Progenitor cell of endocrine pancreas (in vitro differentiated cells): ENCODE measurements at places on chromosomes 16 and 17. TPM values are rescaled to one million over a fixed set of nuclear protein-coding genes. Genes with fewer than 3 reads are reported as not detected.

DNA sequence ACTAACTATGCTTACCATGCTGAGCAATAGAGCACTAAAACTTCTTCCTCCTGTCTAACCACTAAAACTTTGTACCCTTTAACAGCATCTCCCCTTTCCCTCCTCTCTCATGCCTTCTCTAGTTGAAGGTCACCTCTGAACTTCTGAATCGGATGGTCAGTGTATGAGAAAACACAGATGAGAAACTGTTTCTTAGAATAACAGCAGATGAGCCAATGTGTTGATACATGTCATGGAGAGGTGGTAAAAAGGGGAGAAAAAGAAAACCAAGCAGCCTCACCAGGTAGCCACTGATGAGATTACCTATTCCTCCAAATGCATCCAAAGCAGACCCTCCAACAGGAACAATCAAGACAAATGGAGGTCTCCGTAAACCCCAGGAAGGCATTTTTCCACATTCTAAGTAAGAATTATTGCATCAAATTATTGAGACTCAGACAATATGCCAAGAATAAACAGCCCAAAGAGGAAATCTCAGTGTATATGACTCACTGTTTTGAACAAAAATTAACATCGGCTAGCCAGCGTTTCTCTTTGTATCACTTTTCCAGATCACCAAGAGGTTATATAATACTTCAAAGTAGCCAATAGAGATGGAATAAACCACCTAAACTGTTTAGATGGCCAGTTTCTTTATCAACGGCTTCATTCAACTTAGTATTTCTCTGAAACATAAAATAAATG lies 793.3 kb upstream of the SOX9 start:
- peaks cover 21% of the 10 kb centered on the region for H3K4me1 ChIP-seq
- H3K4me3 ChIP-seq = no peak overlapping the region
- no peak for DNase-seq
- no peaks in the 10 kb centered on the region for H3K36me3 ChIP-seq
- H3K27ac ChIP-seq = no peak overlapping the region
- H3K27me3 ChIP-seq = peaks cover 47% of the 10 kb centered on the region

GRCh38 chr16:27901956-27902355 lies 161.6 kb downstream of the GSG1L start:
- peaks cover 35% of the 10 kb centered on the region for H3K27me3 ChIP-seq
- H3K36me3 ChIP-seq = no peaks in the 10 kb centered on the region
- no peaks in the 10 kb centered on the region for H3K4me1 ChIP-seq
- H3K27ac ChIP-seq = no peak overlapping the region
- H3K4me3 ChIP-seq = no peak overlapping the region
- no peak for DNase-seq

DNA sequence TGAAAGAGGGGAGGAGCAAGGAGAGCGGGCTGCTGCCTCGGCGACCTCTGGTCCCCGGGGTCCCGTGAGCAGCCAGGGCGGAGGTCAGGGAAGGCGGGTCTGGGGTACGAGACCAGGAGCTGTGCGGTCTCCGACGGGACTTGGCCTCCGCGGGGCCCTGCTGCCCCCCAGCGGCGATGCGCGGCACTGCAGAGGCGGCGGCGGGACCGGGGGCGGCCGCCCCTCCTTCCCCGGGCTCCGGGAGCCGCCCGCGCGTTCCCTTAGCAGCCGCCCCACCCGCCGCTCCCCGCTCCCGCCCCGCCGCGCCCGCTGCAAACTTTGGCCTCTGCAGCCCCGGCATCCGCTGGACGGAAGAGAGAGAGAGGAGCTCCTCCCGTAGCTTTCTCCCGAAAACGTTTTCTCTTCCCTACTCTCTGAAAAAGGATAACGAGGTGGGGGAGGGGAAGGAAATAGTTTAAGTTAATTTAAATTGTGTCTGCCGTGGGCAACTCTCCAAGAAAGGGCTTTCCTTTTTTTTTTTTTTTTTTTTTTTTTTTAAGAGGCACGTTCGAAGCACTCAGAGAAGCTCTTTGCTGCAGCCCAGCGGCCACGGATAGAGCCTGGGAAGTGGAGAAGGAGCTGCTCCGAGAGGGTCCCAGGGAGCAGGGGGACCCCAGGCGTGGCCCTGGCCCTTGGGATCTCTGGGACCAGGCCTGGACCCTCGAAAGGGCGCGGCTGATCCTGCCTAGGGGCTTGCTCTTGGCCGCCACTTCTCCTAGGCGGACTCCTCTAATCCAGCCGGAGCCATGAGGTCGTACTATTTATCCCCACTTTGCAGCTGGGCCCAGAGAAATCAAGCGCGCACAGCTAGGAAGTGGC lies 43.2 kb downstream of the C16orf82 start:
- H3K27ac ChIP-seq = no peak overlapping the region
- H3K4me1 ChIP-seq = peaks cover 2% of the 10 kb centered on the region
- peaks cover 32% of the 10 kb centered on the region for H3K27me3 ChIP-seq
- H3K36me3 ChIP-seq = no peaks in the 10 kb centered on the region
- H3K4me3 ChIP-seq = peak overlapping the region; percentile 66

GRCh38 chr16:82845116-82845515 lies 218.3 kb downstream of the CDH13 start:
- no peaks in the 10 kb centered on the region for H3K36me3 ChIP-seq
- H3K4me1 ChIP-seq = peaks cover 9% of the 10 kb centered on the region
- H3K27ac ChIP-seq = no peak overlapping the region

DNA sequence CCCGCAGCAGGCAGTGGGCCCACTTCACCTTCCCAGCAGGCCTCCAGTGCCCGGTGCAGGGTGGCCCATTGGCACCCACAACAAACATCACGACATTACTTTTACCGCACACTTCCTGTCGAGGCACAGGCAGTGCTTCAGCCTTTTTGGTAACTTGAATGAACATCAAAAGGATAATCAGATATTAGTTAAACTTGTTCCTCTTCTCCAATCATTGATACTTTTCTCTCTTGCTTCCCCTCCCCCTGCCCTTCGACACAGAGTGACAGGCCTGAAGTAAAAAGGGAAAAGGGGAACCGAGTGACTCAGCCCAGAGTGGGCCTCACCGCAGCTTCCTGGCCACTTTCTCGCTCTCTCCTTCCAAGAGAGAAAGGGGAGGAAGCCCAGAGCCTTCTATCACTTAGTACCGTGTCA lies 507.0 kb downstream of the MAF start:
- peaks cover 12% of the 10 kb centered on the region for H3K27me3 ChIP-seq
- no peak for DNase-seq
- H3K27ac ChIP-seq = no peak overlapping the region

The ADAP2 gene
- 1.2 and 2.3 TPM in 2 replicates for total RNA-seq

DNA sequence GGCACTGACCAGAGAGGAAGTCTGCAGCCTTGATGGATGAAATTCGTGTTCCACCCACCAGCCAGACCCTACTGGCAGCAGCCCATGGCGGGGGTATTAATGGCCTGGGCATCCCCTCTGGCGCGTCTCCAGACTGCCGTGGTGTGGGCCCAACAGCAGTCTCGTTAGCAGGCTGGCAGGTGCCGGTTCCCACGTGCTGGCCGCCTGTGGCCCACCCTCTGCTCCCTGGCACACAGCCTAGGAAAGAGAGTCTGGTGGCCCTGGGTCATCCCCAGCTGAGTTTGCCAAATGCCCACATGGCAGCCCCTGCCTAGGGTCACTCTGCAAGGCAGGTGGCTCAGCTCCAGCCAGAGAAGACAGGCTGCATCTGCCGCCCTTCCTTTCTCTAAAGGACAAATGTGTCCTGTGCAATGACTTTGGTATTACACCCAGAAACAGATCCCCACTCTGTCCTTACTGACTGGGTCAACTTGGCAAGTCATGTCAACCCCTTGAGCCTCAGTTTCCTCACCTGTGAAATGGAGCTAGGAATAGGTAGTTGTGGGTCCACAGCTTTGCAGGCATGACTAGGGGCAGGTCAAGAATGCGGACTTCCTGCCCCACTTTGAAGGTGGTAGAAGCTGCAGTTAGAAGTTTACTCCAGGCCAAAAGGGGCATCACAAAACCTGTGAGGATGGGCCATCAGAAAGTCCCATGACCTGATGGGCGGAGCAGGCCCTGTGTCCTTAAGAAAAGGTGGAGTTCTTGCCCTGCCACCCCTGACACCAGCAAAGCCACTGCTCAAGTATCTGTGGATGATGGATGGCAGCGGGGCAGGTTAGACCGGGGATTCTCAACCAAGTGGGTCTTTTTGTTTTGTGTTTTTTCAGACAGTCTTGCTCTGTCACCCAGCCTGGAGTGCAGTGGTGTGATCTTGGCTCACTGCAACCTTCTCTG lies 76.6 kb downstream of the ABCC6 start:
- H3K36me3 ChIP-seq = peaks cover 4% of the 10 kb centered on the region
- no peaks in the 10 kb centered on the region for H3K27me3 ChIP-seq
- H3K27ac ChIP-seq = no peak overlapping the region
- DNase-seq = no peak

The ZNF385C gene
- 2.7 TPM in 2 replicates for total RNA-seq

- H3K27ac ChIP-seq = no peak overlapping the region
- no peak for DNase-seq
- H3K4me1 ChIP-seq = peaks cover 7% of the 10 kb centered on the region
Measured at GRCh38 chr17:56919717-56920116, 5.9 kb upstream of the TRIM25 start.

DNA sequence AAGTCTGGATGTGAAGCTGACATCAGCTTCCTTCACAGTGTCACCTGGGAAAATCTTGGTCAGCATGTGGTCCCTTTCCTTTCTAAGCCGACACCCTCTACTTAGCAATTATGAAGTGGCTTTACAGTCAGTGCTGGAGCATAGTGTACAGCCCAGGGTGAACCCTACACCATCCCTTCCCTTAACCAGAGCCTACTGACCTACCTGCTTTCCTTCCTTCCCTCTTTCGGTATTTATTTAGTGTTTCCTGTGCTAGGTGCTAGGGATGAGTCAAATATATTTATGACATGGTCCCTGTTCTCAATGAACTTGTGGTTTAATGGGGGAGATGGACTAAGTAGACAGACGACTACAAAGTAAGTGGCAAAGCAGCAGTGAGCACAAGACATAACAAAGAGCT lies 77.5 kb downstream of the CDK5R1 start:
- H3K4me3 ChIP-seq = no peak overlapping the region
- H3K4me1 ChIP-seq = peaks cover 1% of the 10 kb centered on the region
- H3K27ac ChIP-seq = no peak overlapping the region
- H3K36me3 ChIP-seq = peaks cover 9% of the 10 kb centered on the region
- DNase-seq = no peak

DNA sequence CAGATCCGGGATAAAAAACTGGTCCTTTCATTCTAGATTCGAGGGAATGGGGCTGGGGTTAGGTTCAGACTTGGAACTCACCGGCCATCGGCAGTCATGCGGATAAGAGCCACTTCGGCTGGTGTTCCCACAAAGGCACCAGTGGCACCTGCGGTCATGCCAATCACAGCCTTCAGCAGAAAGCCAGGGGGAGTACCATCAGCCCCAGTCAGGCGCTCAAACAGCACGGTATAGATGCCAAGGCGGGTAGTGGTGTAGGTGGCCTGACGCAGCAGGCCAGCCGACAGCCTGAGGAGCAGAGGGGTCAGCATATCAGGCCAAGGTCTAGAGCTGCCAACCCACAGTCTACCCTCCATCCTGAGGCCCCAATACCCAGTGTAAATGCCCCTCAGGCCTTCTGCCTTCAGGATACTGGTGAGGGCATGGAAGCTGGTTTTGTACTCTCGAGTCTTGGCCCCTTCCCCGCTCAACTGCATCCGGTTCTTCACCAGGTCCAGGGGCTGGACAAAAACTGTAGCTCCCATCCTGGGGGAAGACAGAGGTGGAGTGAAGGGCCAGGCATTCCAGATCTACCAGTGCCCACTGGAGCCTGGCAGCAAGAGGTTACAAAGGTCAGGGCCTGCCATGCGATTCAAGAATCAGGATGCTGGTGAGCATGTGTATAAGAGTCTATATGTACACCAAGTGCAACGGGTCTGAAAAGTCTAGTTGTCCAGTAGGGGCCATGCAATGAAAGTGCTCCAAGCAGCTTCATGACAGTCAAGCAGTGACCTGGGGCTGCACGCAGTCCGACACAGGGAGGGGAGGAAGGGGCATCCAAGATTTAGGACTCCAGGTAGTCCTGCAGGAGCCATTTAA lies 929 bp downstream of the SLC25A11 start:
- peak overlapping the region; percentile 94 for H3K27ac ChIP-seq
- peaks cover 5% of the 10 kb centered on the region for H3K36me3 ChIP-seq
- peaks cover 21% of the 10 kb centered on the region for H3K4me1 ChIP-seq
- no peak for DNase-seq
- H3K4me3 ChIP-seq = peak overlapping the region; percentile 85

- no peaks in the 10 kb centered on the region for H3K27me3 ChIP-seq
- peaks cover 47% of the 10 kb centered on the region for H3K4me1 ChIP-seq
- DNase-seq = no peak
- peak overlapping the region; percentile 89 for H3K27ac ChIP-seq
- no peaks in the 10 kb centered on the region for H3K36me3 ChIP-seq
Measured at GRCh38 chr17:2396192-2396567, 4.7 kb downstream of the MNT start.

The ADGRG3 gene
- total RNA-seq = not detected in 2 replicates

The KCNJ16 gene
- 16.6 and 17.9 TPM in 2 replicates for total RNA-seq

DNA sequence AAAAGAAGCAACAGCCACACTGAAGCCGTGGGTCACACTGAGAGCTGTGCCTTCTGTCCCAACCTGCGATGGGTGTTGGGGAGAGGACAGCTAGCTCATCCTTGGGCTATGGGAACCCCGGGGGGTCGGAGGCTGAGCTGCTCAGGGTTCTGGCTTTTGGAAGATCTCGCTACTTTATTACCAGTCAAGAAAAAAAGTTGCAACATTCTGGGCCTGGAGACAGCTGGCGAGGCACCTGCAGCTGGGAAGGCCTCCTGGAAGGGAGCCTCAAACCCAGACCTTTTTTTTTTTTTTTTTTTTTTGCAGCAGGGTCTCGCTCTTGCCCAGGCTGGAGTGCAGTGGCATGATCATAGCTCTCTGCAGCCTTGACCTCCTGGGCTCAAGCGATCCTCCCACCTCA lies 24.9 kb downstream of the TPSD1 start:
- no peaks in the 10 kb centered on the region for H3K4me1 ChIP-seq
- H3K36me3 ChIP-seq = no peaks in the 10 kb centered on the region
- H3K4me3 ChIP-seq = no peak overlapping the region
- no peak for DNase-seq
- H3K27me3 ChIP-seq = peaks cover 13% of the 10 kb centered on the region
- H3K27ac ChIP-seq = no peak overlapping the region

The CCT6B gene
- total RNA-seq = 1.6 and 1.7 TPM in 2 replicates

The TPSD1 gene
- total RNA-seq = not detected in 2 replicates

The MARCHF10 gene
- not detected in 2 replicates for total RNA-seq

The SLC9A5 gene
- 3.4 and 3.9 TPM in 2 replicates for total RNA-seq

GRCh38 chr16:58329135-58329534 lies 34.3 kb upstream of the PRSS54 start:
- H3K27me3 ChIP-seq = no peaks in the 10 kb centered on the region
- no peak overlapping the region for H3K27ac ChIP-seq
- H3K36me3 ChIP-seq = no peaks in the 10 kb centered on the region
- DNase-seq = no peak
- H3K4me1 ChIP-seq = peaks cover 9% of the 10 kb centered on the region

The SNX20 gene
- total RNA-seq = not detected in 2 replicates

DNA sequence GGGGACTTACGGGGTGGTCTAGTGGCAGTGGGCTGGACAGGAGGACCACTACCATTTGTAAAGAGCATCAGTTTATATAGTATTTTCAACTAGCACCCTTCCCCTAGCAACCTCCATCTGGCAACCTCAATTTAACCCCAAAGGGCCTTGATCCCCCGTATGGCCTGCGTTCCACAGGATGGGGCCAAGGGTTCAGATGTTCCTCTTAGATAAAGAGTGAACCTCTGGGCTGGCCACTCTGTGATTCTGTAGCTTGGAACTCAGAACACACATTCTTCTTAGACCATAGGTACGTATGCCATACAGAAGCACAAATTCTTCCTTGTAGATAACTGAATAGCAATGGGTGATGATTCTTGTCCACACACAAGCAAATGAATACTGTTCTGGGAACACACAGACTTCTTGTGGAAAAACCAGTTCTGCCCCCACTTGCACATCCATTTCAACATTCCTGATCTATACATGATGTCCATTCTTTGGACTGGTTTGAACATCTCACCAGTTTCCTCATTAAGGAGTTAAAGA lies 1.9 kb upstream of the GGA2 start:
- no peak overlapping the region for H3K4me3 ChIP-seq
- no peak for DNase-seq
- peaks cover 5% of the 10 kb centered on the region for H3K36me3 ChIP-seq
- peak overlapping the region; percentile 13 for H3K27ac ChIP-seq
